Stimulated activated CD8-positive, alpha-beta memory T cell treated with anti-CD3 and anti-CD28 coated beads, Interleukin-4, amount 100 ng/mL, for 1 hour (primary cell): ENCODE measurements at places on chromosomes 3 and 15.

DNA sequence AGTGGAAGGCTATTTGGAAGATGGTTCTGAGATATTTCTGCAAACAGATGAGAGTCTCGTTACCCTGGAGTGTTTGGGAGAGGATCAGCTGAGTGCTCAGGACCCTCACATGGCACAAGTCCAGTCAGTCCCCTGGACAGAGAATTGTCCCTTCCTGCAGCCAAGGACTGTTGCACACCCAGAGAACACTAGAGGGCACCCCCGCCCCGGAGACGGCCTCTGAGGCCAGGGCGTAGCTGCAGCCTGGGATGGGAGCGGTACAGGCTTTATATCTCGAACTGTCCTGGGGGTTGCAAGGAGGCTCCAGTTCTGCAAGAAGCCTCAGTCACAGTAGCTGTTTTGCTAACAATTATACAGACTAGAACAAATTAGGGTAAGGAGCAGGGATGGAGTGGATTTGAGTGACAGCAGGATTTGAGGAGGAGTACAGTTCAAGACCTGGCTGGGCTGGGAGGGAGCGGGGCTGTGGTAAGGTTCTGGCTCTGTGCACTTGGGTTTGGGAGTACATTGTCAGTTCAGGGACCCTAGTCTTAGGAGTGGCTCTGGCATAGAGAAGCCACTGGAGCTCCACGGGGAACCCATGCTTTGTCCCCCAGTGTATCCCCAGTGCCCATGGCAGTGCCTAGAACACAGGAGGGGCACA is 67.6 kb upstream of the HACD2 start:
- DNase-seq: no peak

GRCh38 chr3:122985539-122985938 is 42.0 kb downstream of the SEMA5B start:
- DNase-seq: no peak

GRCh38 chr15:92391640-92392039 is 2.0 kb upstream of the ST8SIA2 start:
- DNase-seq: no peak

GRCh38 chr15:58355973-58356372 is 75.8 kb upstream of the LIPC start:
- no peak for DNase-seq

GRCh38 chr3:130839813-130840212 is 54.1 kb upstream of the ATP2C1 start:
- DNase-seq: no peak

- no peak for DNase-seq
Observed at GRCh38 chr3:54188176-54188791, 65.9 kb downstream of the CACNA2D3 start.

DNA sequence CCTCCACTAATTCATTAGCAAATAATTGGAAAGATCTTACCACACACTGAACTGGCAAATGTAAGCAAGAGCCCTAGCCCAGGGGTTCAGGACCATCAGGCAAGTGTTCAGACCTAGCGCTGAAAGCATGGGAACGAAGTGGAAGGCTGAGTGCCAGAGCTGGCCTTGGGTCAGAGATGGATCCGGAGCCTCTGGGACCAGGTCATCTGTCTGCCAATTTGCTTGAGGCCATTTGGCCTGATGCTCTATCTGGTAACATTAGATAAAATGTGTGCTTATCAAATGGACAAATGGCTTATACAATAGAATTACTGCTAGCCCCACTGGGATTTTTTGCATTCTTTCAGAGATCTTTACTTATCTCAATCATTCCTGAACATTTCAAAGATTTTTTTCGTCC is 1.4 kb upstream of the TMC3 start:
- no peak for DNase-seq

- no peak for DNase-seq
Observed at GRCh38 chr3:139928708-139929505, 6.1 kb upstream of the CLSTN2 start.

DNA sequence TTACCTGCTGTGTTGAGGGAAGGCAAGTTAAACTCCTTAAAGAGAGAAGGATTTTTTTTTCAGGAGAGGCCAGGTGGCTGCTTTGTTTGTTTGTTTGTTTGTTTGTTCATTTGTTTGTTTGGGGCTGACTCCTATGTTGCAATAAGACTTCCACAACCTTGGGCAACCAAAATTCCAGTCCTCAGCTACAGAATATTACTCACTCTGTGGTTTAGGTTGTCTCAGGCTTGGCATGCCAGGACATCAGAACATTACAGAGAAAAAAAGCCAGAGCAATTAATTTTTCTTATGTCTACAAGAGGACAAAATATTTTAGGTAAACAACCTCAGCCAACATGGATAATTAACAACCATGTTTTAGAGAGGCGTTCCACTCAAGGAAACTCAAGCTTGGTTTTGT is 156.7 kb upstream of the ATP11B start:
- no peak for DNase-seq
